ENCODE measurements at places on chromosomes 7 and 10.

GRCh38 chr10:16948361-16948760, 131.1 kb upstream of the RSU1 start:
- no peak for DNase-seq

GRCh38 chr10:77516575-77516974, 121.0 kb downstream of the KCNMA1 start:
- DNase-seq, result no peak

GRCh38 chr10:71921324-71922027, 42.7 kb upstream of the CHST3 start:
- no peak for DNase-seq

DNA sequence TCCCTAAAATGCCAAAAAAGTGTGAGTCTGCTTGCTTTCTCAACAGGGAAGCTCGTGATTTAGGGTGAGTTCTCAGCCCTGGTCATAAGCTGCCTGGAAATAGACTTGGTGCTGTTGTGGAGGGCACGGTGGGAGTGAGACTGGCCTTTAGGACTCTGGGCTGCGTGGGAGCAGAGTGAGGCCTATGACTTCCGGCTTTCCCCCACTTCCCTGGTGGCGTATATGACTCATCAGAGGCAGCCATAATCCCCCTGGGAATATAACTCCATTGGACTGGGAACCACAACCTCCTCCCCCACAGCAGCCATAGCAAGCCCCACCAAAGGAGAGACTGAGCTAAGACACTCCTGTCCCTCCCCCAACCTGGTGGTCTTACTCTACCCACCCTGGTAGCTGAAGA, 95.0 kb downstream of the PON1 start:
- DNase-seq, result no peak

GRCh38 chr10:57844387-57844998, 423.2 kb downstream of the IPMK start:
- no peak for DNase-seq

- DNase-seq, result no peak
Observed at GRCh38 chr7:128215281-128215680, 25.8 kb upstream of the LEP start.

DNA sequence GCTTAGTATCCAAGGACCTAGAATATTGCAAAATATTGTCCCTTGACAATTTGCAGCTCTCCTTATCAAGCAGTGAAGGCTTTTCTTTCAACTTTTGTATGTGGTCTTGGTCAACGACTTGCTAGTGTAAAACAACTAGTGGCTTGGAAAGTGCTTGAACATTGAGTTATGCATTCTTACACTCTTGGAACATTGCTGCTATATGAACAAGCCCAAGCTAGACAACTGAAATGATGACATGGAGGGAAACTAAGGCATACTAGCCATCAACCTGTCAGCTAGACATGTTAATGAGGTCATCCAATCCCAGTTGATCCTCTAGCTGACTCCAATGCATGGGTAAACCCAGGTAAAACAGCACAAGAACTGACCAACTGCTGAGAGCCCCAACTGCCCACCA, 12.7 kb upstream of the DMTF1 start:
- no peak for DNase-seq

DNA sequence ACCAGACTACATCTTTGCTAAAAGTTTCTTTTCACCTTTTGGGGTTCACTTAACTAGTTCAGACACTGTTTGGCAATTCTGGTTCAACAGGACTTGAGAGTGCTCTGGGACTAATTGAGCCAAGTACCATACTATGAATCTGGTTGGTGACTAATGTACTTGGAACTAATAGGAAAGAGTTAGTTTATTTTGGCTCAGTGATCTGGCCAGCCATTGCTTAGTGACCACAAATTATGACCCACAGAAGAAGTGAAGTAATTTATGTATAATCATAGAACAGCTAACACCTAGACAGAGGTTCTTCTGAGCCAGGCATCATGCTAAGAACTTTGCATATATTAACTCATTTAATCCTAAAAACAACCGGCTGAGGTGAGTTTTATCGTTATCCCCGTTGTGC, 126.5 kb upstream of the JCAD start:
- DNase-seq, result no peak

GRCh38 chr10:14556285-14556956, 218.3 kb downstream of the FAM107B start:
- DNase-seq, result no peak

All from stimulated activated CD4-positive, alpha-beta T cell treated with anti-CD3 and anti-CD28 coated beads, Interleukin-1b, Interleukin-23, amount 100 ng/mL, for 24 hours (primary cell).